ENCODE measurements at places on chromosomes 7 and 10. TPM values are rescaled to one million over a fixed set of nuclear protein-coding genes. Genes with fewer than 3 reads are reported as not detected.

DENND2A gene
- total RNA-seq = 8.9 TPM

ATOH7 gene
- not detected for total RNA-seq

BLNK gene
- not detected for total RNA-seq

NPY4R2 gene
- not detected for total RNA-seq

PAX2 gene
- not detected for total RNA-seq

SLC26A4 gene
- total RNA-seq = not detected

Measured in PC-3 (cell line).